Breast epithelium (tissue), 4 donors: ENCODE measurements at places on chromosomes 11 and 22.

- no peaks in the 10 kb centered on the region for H3K36me3 ChIP-seq
- H3K4me3 ChIP-seq: no peak overlapping the region
- no peak for DNase-seq
- H3K4me1 ChIP-seq: no peaks in the 10 kb centered on the region
- H3K27ac ChIP-seq: no peak overlapping the region
- H3K27me3 ChIP-seq: no peaks in the 10 kb centered on the region
Observed at GRCh38 chr11:33387996-33388395, 130.8 kb downstream of the HIPK3 start.

- no peak overlapping the region for H3K4me3 ChIP-seq
- H3K27ac ChIP-seq: no peak overlapping the region
- H3K4me1 ChIP-seq: no peaks in the 10 kb centered on the region
- H3K36me3 ChIP-seq: no peaks in the 10 kb centered on the region
Observed at GRCh38 chr11:118838905-118839553, 44.7 kb upstream of the CXCR5 start.

DNA sequence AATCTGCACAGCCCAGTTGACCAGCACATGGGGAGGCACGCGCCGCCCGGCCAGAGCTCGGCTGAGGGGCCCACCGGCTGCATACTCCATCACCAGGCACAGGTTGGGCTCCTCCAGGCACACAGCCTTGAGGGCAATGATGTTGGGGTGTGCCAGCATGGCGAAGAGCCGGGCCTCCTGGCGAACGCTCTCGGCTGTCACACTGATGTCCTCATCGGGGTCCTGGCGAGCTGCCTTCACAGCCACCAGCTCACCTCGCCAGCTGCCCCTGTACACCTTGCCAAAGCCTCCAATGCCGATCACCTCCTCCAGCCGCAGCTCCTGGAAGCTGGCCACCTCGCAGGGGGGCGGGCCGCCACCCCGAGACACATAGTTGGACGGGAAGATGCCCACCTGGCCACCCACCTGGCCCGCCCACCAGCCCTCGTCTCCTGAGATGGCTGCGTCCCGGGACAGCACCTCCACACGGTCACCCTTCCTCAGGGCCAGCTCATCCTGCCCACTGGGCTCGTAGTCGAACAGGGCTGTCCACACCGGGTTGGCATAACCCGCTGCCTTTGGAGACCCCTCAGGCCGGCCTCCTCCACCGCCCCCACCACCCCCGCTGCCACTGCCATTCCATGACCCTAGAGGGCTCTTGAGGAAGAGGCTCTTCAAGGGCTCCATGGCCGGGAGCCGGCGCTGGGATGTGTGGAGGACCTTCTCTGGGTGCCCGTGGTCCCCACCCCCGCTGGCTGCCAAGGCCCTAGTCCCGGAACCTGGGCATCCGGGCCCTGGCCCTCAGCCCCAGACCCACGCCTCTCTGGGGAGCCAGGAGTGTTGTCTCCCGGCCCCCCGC is 711 bp downstream of the MAP3K11 start:
- H3K36me3 ChIP-seq: no peaks in the 10 kb centered on the region
- H3K27me3 ChIP-seq: no peaks in the 10 kb centered on the region
- peak overlapping the region; percentile 97 for H3K27ac ChIP-seq
- DNase-seq: no peak

- no peaks in the 10 kb centered on the region for H3K27me3 ChIP-seq
- H3K36me3 ChIP-seq: no peaks in the 10 kb centered on the region
- H3K4me3 ChIP-seq: no peak overlapping the region
- no peak for DNase-seq
- H3K27ac ChIP-seq: no peak overlapping the region
Observed at GRCh38 chr11:70642266-70642665, 243.9 kb downstream of the CTTN start.

GRCh38 chr22:23767303-23767672 is 484 bp downstream of the CHCHD10 start:
- H3K4me3 ChIP-seq: peak overlapping the region; percentile 80
- H3K27me3 ChIP-seq: no peaks in the 10 kb centered on the region
- no peaks in the 10 kb centered on the region for H3K4me1 ChIP-seq

GRCh38 chr11:112453601-112454577 is 193.2 kb upstream of the PLET1 start:
- no peak overlapping the region for H3K27ac ChIP-seq
- no peak for DNase-seq
- no peaks in the 10 kb centered on the region for H3K4me1 ChIP-seq
- no peaks in the 10 kb centered on the region for H3K36me3 ChIP-seq
- H3K27me3 ChIP-seq: no peaks in the 10 kb centered on the region

- H3K27ac ChIP-seq: peak overlapping the region; percentile 88
- no peaks in the 10 kb centered on the region for H3K36me3 ChIP-seq
- no peak overlapping the region for H3K4me3 ChIP-seq
- no peak for DNase-seq
- no peaks in the 10 kb centered on the region for H3K4me1 ChIP-seq
Observed at GRCh38 chr11:27467181-27467913, 5.2 kb downstream of the LGR4 start.

GRCh38 chr22:48366056-48366455 is 1461.6 kb downstream of the BRD1 start:
- H3K4me1 ChIP-seq: no peaks in the 10 kb centered on the region
- H3K27me3 ChIP-seq: no peaks in the 10 kb centered on the region
- DNase-seq: no peak
- H3K4me3 ChIP-seq: no peak overlapping the region
- no peaks in the 10 kb centered on the region for H3K36me3 ChIP-seq
- H3K27ac ChIP-seq: no peak overlapping the region

DNA sequence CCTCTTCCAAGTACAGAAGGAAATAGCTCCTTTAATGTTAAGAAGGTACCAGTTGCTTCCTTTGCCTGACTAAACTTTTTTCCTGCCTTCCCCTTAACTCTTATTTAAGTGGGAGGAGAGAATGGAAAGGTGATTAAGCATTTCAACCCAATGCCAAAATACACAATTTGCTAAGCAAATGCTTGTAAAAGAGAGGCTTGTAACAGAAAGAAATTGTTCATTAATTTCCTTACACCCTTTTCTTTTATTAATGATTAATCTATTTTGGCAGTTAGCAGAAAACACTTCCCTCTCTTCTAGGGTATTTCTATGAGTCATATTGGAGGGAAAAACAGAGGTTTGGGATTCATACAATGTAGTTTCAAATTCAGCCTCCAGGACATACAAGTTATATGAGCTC is 427.6 kb upstream of the FAT3 start:
- no peak overlapping the region for H3K27ac ChIP-seq
- H3K4me1 ChIP-seq: no peaks in the 10 kb centered on the region
- no peak for DNase-seq

DNA sequence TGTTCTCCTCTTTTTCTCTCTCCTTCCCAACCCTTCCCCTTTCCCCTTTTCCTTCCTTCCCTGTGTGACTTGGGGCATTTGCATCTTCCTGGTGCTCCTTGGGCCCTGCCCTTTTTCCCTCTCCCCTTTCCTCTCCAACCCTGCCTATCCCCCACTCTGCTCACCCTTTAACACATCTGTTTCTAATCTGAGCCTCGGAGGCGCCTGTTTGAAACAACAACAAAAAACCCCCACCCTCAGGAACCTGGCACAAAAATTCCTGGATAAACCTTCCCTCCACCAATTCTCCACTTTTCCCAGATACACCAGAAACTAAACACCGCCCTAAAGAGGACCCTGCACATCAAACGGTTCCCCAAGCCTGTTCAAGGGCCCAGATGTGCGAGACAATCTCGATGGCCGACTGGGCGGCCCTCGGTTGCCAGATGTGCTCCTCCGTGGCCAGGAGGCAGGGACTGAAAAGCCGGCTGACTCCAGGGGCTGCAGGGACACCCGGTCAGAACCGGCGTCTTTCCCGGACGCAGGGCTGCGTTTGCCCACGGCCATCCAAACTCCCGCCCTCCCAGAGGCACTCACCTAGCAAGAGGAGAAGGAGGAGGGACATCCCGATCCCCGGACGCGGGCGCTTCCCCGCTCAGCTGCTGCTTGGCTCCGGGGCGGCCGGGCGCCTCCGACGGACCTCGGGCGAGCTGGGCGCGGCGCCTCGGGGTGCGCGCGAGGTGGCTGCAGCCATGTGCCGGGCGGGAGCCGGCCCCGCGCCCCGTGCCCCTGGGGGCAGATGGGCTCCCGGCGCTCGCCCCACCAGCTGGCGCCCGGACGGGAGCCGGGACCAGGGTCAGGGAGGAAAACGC is 486 bp downstream of the CLMP start:
- peak overlapping the region; percentile 83 for H3K27ac ChIP-seq
- no peak for DNase-seq
- H3K27me3 ChIP-seq: peaks cover 8% of the 10 kb centered on the region
- peaks cover 4% of the 10 kb centered on the region for H3K4me1 ChIP-seq

- no peak overlapping the region for H3K4me3 ChIP-seq
- no peaks in the 10 kb centered on the region for H3K36me3 ChIP-seq
- no peak for DNase-seq
- H3K4me1 ChIP-seq: peaks cover 7% of the 10 kb centered on the region
- H3K27ac ChIP-seq: no peak overlapping the region
Observed at GRCh38 chr22:40449676-40450035, 79.3 kb downstream of the SGSM3 start.
